ENCODE measurements at places on chromosomes 16 and 17. TPM values are rescaled to one million over a fixed set of nuclear protein-coding genes. Genes with fewer than 3 reads are reported as not detected.

Gene SPATA32
- not detected for total RNA-seq

Gene HS3ST2
- not detected for total RNA-seq

Gene SOX15
- total RNA-seq, result 0.26 TPM

Gene CACNG4
- total RNA-seq, result not detected

Gene ARHGAP23
- total RNA-seq, result 95.5 TPM

Gene PYY
- not detected for total RNA-seq

Gene CMTM2
- total RNA-seq, result not detected

Gene ATF7IP2
- total RNA-seq, result 4.6 TPM

Gene CPNE7
- 1.3 TPM for total RNA-seq

Gene TAF15
- total RNA-seq, result 127 TPM

Gene CES1
- 5.8 TPM for total RNA-seq

Gene SLC25A39
- total RNA-seq, result 102 TPM

Gene SHCBP1
- total RNA-seq, result 3.8 TPM

Gene KRT33B
- total RNA-seq, result not detected

Gene TLCD2
- 3.8 TPM for total RNA-seq

Gene CNGB1
- total RNA-seq, result not detected

Gene ZNF276
- total RNA-seq, result 9.4 TPM

Gene TNFRSF17
- total RNA-seq, result 0.10 TPM

Gene NPIPA3
- total RNA-seq, result 0.69 TPM

Gene GRB7
- total RNA-seq, result 0.13 TPM

Gene PKD1
- total RNA-seq, result 395 TPM

Gene MGRN1
- 56.0 TPM for total RNA-seq

Gene P2RX1
- 0.30 TPM for total RNA-seq

Gene ZNF287
- 6.6 TPM for total RNA-seq

Gene MYH3
- 1.3 TPM for total RNA-seq

Gene SOST
- 8.8 TPM for total RNA-seq

Gene SOCS1
- 2.3 TPM for total RNA-seq

Gene KPNA2
- total RNA-seq, result 49.2 TPM

Gene SLX4
- total RNA-seq, result 4.9 TPM

Gene CDH13
- 175 TPM for total RNA-seq

Gene MYCBPAP
- 1.7 TPM for total RNA-seq

Gene KCNJ16
- total RNA-seq, result not detected

Gene MEIOB
- total RNA-seq, result not detected

Gene CDC6
- 3.9 TPM for total RNA-seq

Data from smooth muscle cell of the pulmonary artery (primary cell).